ENCODE measurements at places on chromosomes 3 and 15.

- DNase-seq, result no peak
Observed at GRCh38 chr3:32200490-32200889, 38.0 kb upstream of the CMTM8 start.

GRCh38 chr15:64749167-64749566 is 26.2 kb downstream of the RBPMS2 start:
- DNase-seq, result peak; percentile 78

GRCh38 chr15:80777826-80778620 is 1.1 kb upstream of the CEMIP start:
- no peak for DNase-seq

GRCh38 chr15:43985976-43986680 is 159.3 kb downstream of the WDR76 start:
- DNase-seq, result no peak

- no peak for DNase-seq
Observed at GRCh38 chr15:52232327-52232726, 41.1 kb upstream of the GNB5 start.

GRCh38 chr3:159733194-159733860 is 255.3 kb upstream of the IL12A start:
- DNase-seq, result peak; percentile 89

DNA sequence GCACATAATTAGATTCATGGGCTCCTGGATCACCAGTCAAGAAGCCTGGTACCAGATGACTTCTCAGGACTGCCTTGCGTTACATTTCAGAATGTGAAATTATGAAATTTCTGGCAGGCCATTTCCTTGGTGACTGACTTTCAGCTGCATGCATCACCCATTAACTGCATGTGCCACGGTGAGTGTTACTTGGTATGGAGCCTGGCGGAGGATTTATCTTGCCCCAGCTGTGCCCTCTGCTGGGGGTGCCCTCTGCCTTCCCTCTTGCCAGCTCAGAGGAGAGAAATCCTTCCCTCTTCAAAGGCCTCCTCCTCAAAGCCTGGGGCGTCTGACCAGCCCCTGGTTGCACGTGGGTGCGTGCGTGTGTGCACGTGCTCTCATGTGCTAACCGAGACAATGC is 57.7 kb upstream of the CTSH start:
- DNase-seq, result peak; percentile 61

DNA sequence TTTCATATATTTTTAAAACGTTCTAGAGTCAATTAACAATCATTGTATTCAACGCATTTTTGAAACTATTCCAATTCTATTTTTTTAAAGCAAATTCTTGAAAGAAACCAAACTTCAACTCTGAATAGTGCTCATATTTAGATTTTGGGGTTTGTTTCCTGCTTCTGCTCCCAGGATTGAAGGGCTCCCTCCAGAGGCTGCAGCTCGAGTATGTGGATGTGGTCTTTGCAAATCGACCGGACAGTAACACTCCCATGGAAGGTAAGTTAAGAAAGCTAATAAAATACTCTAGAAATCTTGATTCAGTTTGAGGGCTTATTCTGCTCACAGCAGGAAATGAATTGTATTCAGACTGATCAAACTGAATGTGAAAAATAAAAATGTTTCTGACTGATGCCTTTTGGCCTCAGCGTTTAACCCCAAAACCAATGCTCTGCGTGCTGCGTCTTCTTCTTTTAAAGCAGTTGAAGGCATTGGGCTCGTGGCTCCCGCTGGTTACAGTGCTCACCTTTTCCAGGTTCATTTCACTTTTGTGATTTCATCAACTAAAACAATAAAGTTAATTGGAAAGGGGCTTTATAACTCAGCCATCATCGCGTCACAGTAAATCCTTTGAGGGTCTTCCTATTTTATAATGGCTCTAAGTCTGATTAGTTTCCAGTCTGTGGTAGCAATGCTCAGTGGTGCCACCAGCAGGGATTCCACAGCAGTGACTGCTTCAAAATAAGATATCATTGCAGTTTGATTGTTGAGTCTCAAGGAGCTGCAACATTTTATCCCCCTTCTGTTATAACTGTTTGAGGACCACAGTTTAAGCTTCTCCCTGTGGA is 80.1 kb downstream of the SSR3 start:
- DNase-seq, result peak; percentile 13

DNA sequence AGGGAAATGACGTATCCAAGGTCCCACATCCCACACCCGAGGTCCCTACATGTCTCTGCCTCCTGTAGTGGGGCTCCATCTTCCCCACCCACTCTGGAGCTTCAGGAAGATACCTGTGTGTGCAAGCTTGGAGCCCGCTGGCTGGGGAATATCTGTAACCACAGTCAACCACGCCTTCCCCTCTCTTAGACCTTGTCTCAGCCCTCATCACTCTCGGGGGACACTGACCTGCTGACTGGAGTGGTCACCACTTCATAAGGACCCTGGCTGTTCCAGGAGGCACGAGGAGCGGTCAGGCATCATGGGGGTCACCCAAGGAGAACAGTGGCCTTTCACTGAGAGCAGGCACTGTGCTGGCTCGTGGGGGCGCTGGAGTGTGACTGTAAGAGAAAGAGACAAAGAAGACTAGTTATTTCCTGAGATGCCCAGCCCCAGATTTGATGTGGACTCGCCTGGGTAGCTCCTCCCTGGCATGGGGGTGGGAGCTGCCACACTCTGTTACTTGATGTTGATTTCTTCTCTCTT is 48.6 kb downstream of the CTXND1 start:
- DNase-seq, result no peak

DNA sequence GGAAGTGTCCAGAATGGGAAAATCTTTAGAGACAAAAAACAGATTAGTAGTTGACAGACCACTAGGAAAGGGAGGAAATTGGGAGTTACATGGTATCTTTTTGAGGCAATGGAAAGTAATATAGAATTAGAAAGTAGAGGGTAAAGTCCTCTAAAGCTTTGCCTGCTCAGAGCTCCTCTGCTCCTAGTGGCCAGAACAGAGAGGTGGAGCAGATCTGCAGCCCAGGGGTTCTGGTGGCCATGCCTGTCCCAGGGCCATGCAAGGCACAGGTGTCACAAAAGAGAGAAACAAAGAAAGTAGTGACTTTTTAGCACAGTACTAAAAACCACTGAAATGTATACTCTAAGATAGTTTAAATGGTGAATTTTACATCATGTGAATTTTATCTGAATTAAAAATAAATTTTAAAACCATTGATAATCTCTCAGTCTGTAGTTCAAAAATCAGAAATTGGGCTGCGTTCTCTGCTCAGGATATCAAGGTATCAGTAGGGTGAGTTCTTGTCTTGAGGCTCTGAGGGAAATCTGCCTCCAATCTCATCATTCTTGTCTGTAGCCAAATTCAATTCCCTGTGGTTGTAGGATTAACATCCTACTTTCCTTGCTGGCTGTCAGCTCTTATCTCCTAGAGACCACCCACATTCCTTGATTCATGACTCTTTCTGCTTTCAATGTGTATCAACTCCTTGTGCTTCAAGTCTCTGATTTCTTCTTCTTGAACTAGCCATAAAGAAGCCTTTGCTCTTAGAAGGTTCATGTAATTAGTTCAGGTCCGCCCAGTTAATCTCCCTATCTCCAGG is 23.6 kb downstream of the PYGO1 start:
- no peak for DNase-seq

GRCh38 chr3:189353988-189354889 is 182.5 kb downstream of the TPRG1 start:
- no peak for DNase-seq

GRCh38 chr15:63519548-63520178 is 15.3 kb downstream of the USP3 start:
- no peak for DNase-seq

DNA sequence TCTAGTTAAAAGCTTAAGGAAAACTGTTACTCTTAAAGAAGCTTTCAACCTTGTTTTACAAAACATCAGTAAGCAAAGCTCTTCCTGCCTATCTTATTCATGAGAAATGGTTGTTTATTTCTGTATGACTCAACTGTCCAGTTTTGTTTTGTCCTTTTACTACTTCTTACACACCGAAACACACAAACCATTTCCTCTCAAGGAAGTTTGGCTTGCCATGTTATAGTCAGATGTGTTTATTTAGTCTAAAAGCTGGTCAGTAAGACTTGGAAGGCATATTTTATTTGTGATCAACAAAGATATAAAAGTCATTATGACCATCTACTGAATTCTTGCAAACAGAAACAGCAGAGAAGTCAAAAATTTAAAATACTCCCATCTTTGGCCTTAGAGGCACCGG is 53.2 kb upstream of the RBSN start:
- DNase-seq, result no peak

DNA sequence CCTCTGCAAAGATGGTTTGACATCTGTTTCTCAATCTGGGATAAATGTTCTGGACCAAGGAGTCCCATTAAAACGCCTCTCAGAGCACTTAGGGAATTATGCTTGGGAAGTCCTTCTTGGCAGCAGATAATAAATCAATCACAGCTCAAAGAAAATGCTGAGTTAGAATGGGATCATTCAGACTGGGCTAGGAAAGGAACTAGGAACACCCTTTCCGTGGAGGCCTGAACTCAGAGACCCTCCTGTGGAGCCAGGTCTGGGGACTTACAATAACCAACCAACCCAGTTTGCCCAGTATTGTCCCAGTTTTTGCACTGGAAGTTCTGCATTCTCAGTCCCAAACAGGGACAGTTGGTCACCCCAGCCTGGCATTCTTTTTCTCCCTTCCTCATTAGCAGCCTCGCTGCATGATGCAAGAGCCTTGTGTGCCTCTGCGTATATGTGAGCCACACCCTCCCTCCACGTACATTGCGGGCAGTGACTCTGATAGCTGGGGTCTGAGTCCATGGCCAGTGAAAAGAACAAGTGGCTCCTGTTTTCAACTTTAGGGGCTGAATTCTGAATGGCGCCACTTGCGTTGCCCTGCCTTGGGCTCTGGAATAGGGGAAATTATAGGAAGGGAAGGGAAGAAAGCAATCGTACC is 88.7 kb downstream of the SEMA5B start:
- DNase-seq, result no peak

DNA sequence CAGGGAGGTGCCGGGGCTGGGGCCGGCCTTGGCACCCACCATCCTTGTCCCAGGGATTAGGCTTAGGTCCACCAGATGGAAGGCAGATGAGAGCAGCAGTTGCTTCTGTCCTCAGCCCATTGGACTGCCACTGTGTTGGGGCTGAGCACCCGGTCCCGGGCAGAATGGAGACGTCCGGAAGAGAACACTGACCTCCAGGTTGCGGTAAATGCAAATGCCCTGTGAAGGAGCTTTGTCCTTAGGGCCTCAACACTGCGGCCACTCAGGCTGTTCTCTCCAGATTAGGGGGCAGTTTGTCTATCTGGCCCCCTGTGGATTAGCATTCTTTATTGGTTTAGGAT is at the start of gene SERINC4:
Gene SERINC4 (minus strand): TSS at position 276 of the 341 bp plus-strand sequence. CDS start 234 bp downstream, at position 42.
- no peak for DNase-seq

- no peak for DNase-seq
Observed at GRCh38 chr15:83290236-83290635, 5.8 kb upstream of the BNC1 start.

DNA sequence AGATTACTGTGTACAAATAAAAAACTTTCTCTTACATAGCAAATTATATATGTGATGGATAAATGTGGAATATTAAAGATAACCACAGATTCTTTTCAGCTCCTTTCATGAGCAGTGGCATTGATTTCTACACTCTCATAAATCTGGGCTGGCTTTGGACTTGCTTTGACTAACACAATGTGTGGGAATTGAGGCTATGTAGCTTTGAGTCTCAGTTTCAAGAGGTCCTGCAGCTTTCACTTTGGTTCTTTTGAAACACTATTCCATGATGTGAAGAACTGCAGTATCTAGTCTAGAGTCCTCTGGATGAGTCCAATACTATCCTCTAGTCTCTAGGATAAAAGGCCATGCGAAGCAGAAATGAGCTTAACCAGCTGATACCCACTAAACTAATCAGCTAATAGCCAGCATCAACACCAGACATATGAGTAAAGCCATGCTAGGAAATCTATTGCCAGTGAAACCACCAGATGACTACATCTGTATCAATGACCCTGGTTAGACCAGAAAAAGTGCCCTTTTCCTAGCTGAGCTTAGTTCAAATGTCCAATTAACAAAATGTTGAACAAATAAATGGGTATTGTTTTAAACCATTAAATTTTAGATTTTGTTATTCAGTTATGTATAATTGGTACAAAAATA is 274.9 kb upstream of the ZPLD1 start:
- DNase-seq, result no peak

GRCh38 chr3:197899833-197900478 is 50.0 kb upstream of the RPL35A start:
- no peak for DNase-seq

DNA sequence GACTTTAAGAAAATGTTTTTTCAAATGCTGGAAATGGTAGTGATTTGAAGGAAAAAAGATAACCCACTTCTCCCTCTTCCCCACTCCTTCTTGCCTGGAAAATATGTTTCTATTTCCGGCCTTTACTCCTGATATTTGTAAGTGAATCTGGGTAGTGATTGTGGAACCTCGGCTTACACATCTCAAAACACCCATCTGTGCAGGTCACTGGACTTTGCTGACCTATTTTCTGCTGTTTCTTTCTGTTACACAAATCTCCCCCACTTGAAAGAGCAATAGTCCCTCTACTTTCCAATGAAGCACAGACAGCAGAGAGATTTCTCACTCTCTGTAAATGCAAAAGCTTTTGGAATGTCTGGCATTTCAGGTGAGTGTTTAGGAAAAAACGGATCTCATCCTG is 76.9 kb upstream of the ICE2 start:
- no peak for DNase-seq

Measured in AG10803 (cell line).